ENCODE measurements at places on chromosomes 7 and 10.

GRCh38 chr10:1327759-1328158, 271.6 kb downstream of the WDR37 start:
- no peak for DNase-seq

DNA sequence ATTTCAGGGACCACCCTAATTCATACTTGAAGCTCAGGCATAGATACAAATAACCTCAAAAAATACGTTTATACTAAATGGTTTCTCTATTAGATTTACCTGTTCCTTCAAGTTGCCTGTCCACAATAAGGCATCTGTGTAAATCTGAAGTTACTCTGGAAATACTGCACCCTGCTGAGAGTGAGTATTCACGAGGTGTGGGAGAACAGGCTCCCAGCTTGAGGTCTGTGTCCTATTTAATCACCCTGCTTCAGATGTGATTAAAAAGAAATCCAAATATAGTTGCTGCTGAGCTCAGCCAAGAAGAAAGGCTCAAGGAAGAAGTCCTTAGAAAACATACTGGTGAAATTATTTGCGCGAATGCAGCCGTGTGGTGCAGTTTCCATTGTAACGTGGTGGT, 136.8 kb downstream of the KLF6 start:
- no peak for DNase-seq

DNA sequence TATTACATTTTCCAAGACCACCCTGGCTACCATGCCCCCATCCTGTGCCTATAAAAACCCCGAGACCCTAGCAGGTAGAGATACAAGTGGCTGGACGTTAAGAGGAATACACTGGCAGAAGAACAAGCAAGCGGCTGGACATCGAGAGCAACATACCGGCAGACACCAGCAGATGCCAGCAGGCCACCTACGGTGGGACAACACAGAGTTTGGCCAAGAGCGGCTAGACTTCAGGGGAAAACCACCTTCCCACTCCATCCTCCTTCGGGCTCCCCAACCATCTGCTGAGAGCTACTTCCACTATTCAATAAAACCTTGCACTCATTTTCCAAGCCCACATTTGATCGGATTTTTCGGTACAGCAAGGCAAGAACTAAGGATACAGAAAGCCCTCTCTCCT, 70.3 kb downstream of the ORC5 start:
- no peak for DNase-seq

DNA sequence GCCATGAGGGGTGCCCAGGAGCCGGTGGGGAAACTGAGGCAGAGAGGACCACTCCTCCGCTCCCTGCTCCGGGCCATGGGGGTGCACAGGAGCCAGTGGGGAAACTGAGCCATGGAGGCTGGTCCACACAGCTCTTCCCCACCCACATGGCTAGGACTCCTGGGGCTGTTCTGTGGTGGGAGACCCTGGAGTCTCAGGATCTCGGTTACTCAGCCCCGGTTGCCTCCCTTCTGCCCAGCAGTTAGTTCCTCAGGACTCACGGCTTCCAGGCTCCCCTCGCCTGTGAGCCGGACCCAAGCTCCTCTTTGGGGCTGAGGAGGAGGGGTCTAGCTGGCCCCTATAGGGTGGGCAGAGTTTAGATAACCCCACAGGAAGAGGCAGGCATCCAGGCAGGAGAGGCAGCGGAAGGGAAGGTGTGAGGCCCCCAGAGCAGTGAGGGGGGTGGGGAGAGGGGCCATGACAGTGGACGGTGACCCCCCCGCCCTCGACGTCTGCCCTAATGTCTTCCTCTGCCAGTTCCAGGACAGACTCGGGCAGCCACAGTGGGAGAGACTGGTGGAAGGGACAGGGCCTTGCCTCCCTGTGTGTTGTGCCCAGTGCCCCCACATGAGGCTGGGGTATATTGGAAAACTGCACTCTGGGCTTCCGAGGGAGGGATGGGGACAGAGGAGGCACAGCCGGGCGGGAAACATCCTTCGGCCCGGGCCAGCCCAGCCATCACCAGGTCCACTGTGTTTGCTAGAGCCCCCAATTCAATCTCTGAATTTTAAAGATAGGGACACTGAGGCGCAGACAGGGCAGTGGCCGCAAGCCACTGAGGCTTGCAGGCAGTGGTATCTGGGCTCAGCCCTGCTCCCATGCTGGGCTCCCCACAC, 4.3 kb downstream of the ELFN1 start:
- no peak for DNase-seq

DNA sequence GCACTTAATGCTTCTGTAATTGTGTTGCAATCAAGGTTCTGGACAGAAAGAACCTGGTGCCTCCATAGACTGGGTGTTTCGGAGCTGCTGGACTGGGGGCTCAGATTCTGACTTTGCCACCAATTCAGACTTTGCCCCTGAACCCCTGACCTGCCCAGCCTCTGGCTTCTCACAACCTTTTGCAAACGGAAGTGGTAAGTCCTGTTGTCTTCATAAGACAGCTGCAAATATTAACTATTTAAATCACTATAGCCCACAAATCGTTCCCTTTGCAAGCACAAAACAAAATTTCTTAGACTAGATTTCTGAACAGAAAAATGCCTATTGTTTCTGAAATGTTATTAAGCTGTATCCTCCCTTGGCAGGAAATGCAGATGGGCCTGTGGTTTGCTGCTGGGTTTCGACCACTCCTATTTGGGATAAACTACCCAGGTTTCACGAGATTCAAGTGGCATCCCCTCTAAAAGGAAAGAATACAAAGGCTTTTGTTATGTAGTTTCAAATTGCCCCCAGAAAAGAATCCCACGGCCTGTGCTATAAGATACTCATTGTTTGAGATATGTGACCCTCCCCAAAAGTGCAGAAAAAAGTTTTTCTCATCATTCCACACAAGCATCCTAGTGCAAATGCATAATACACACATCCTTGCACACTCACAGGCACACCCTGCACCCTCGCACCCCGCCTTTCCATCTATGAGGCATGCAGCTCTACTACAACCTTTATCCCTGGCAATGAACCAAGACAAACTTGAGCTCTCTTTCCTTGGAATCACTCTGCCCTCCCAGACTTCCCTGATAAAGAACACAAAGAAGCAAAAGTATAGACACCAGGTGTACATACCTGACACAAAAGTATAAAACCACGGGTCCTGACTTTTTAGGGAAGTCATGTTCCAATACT, 209.1 kb downstream of the PRPF18 start:
- DNase-seq: no peak

- peak; percentile 54 for DNase-seq
These were observed 40.9 kb upstream of the ZNF32 start for GRCh38 chr10:43689618-43689954.

- no peak for DNase-seq
These were observed 17.2 kb upstream of the BMPER start for GRCh38 chr7:33888166-33888565.

GRCh38 chr10:46282842-46283574, 3.8 kb upstream of the ANTXRL start:
- DNase-seq: peak; percentile 79

- DNase-seq: no peak
These were observed 252.6 kb upstream of the ANKRD30A start for GRCh38 chr10:36872702-36873393.

- no peak for DNase-seq
These were observed 274.3 kb downstream of the KLF6 start for GRCh38 chr10:3510741-3511140.

DNA sequence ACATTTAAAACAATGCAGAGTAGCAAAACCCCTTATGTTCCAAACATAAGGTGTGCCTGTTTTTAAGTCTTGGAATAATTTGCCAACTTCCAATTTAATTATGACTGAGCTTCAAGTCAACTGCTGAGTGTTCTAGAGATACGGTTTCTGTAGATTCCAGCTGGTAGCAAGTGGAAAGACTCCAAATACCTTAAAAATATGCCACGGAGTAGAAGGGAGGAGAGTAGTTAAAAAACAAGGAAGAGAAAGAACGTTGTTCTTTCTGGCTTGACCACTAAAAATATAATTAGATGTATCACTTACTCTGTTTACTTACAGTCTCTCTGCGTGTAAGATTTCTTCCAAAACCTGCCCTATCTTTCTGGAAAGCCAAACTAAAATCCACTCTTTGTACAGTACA, 24.5 kb upstream of the ABLIM1 start:
- no peak for DNase-seq

DNA sequence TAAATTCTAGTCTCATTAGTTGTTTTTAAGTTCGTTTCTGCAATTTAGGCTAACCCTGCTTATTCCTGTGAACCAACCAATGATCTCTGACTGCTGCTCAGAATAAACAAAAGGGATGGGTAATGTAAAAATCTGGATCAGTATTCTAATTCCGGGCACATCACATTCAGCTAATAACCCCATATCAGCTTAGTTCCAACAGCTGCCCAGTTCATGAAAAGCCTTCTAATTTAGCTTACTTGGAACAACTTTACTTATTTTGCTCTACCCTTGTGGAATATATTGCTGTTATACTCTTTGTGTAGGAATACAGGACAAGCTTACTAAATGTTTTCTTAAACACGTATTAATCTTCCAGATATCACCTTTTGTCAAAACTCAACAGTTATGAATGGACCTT, 3.6 kb upstream of the CFAP43 start:
- no peak for DNase-seq

- no peak for DNase-seq
These were observed 22.8 kb downstream of the FAM107B start for GRCh38 chr10:14751921-14752320.

DNA sequence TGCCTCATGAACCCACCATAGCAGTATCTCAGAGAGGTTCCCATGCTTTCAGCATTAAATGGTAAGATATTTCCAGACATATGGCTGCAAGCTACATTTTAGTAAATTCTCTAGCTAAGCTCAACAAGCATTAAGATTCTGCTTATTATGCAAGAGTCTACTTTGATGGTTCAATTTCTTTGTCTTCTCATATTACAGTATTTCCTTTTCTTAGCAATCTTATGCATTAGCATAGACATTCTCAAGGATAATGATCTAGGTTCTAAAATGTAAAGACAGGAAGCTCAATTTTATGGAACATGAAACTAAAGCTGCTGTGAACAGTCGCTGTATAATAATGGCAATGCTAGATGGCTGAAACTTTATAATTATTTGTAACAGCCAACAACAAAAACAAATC, 39.2 kb downstream of the MEOX2 start:
- DNase-seq: no peak

DNA sequence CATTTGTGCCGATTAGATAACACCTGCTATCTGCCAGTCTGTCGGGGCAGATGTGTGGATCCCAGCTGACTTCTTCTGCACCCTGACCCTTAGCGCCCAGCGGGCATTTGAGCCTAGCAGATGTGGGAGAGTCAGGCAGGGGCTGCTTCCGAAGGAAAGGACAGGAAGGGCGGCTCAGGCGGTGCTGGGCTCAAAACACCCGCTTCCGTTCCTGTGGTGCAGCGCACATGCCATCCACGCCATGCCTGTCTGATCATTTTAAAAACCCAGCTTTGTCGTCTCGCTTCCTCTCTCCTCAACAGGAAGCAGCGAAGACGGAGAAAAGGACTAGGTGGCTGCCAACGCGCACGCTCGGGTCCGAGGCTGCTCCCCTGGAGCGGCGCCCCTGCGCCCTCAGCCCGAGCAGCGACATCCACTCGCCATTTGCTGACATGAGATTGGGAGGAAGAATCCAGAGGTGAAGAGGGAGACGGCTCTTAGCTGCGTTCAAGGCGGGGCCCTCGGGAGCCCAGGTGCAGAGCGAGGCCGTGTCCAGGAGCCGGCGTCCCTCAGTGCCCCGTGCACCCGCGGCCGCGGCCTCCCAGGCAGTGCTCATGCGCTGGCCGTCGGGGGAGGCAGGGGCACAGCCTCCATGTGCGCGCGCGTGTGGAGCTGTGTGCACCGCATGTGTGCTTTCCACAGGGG, 5.9 kb upstream of the BHLHA15 start:
- no peak for DNase-seq

- no peak for DNase-seq
These were observed 141.4 kb downstream of the MAGI2 start for GRCh38 chr7:79312022-79312421.

GRCh38 chr7:102459221-102459844, 5.3 kb downstream of the ALKBH4 start:
- DNase-seq: no peak

DNA sequence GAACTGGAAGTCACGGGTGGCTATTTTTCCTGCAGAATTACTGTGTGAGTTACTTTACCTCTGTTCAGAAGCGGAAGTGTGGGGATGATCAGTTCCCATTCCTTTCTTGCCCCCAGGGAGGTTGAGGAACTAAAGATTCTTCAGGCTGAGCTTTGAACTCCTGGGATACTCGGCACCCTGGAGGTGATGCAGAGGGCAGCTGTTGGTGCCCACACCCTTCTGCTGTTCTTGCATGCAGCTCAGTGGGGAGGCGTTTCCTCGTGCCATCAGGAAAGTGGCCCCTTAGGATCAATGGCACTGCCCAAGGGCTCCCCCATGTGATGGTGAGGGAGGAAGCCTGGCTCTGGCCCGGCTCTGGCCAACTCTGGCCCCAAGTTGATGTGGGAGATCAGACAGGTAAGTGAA, 44.7 kb upstream of the MXI1 start:
- no peak for DNase-seq

DNA sequence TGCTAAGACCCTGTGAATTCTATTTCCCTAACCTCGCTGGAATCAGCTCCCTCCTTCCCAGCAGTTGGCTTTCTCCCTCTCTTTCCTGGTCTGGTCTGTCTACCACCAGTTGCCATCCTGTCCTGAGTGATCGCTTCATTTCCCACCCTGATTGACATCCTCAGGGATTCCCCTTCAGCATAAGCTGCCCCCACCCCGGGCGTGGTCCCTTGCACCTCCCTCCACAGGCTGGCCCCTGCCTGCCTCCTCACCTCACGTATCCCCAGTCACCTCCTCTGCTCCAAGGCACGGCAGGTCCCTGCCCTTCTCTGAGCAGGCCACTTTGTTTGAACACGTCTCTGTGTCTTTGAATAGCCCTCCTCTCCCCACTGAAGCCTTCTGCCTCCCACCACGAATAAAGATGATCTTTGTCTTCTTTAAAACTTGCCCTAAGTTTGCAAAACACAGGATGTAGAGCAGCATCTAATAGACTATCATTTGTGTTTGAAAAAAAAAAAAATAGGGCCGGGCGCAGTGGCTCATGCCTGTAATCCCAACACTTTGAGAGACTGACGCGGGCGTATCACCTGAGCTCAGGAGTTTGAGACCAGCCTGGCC, 233.5 kb downstream of the CUX1 start:
- DNase-seq: no peak

DNA sequence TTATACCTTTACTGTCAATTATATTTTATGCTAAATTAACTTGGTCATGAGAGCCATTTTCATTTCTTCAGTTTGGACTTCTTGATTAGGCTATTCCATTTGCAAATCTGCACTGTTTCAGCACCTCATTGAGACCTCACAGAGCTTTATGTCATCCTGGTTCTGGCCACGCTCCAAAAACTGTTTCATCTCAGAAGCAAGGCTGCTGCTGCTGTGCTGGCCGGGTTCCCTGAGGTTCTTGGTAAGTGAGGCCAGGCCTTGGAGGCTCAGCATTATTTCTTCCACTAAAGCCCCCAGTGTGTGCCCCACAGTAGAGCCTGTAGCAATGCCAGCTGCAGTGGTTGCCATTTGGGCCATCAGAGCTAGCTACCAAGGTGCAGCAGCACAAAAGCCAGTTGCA, 7.8 kb upstream of the ZNF485 start:
- no peak for DNase-seq

DNA sequence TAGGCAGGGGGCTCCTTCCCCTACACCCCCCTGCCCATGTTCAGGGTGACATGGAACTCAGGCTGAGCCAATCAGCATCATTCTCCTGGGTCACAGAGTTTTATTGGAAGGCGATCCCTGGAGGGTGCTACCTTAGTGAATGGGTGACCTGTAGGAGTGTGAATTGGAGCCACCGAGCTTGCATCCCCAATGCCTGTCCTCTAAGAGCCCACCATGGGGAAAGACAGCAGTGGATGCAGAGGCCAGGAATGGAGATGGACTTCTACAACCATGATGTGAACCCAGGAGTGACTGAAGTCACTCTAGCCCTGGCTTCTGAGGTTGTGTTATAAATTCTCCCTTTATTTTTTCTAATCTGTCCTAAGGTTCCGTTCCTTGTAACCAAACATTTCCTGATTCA, 89.4 kb downstream of the CCDC71L start:
- no peak for DNase-seq
